ENCODE measurements at places on chromosomes 2 and 18.
A peak's percentile ranks its signal among the peaks of the same experiment; 100 is the strongest.

DNA sequence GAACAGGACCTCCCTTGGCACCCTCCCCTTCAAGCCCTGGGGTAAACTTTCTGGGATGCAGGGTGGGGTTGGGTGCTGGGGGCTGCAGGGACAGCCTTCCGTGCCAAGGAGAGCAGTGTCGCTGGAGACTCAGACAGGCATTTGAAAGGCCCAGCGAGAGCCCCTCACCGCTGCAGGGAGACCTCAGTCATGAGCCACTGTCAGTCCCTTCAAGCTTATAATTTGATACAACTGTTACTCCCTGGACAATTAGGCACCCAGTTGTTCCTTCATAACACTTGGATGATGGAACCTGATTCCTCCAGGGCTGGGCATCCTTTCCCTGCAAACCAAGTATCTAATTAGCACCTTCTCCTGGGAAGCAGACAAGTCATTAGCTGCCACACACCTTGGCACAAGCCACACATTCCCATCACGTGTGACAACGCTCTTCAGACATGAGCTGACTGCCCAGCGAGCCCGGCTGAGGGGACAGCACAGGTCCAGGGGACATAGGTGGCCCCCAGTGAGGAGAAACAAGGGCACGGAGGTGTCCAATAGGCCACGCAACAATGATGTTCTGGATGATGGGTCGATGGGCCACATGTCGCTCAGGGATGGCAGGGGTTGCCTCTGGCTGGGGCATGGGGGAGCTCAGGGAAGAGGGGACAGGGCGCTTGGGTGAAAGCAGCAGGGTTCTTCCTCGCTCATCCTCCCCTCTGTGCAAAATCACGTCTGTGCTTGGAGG lies 59.6 kb downstream of the KCNF1 start:
- DNase-seq, result no peak

- DNase-seq, result no peak
Measured at GRCh38 chr2:112161431-112162145, 23.4 kb downstream of the FBLN7 start.

- no peak for DNase-seq
Measured at GRCh38 chr18:32026491-32027086, 8.0 kb downstream of the RNF125 start.

- no peak for DNase-seq
Measured at GRCh38 chr2:173644146-173644545, 289.5 kb downstream of the CDCA7 start.

GRCh38 chr2:9328931-9329330 lies 94.4 kb downstream of the ITGB1BP1 start:
- no peak for DNase-seq

DNA sequence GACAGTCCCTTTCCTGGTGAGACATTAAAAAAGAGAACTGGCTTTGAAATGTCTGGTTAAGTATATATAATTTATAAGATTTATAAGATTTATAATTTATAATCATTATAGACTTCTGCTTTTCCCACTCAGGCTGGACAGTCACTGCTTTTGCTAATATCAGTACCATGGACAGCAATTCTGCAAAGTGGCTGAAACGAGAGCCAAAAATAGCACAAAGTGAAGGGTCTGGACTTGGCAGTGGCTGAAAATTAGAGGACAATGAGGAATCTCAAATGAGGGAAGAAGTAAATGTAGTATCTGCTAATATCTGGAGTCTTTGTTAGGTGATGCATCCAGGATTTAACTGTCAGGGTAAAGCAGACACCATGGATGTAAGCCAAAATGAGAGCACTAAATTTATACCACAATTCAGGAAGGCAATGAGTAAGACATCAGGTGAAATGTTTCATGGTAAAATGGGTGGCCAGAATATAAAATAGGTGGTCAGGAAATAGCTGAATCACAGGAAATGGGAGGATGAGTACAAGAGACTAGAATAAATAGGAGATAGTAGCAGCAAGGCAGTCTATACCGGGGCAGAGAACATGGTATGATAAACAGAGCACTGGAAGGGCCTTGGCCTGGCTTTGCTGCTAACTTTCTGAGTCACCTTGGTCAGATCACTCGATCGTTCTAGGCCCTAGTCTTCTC lies 39.6 kb upstream of the BOD1L2 start:
- DNase-seq, result no peak

DNA sequence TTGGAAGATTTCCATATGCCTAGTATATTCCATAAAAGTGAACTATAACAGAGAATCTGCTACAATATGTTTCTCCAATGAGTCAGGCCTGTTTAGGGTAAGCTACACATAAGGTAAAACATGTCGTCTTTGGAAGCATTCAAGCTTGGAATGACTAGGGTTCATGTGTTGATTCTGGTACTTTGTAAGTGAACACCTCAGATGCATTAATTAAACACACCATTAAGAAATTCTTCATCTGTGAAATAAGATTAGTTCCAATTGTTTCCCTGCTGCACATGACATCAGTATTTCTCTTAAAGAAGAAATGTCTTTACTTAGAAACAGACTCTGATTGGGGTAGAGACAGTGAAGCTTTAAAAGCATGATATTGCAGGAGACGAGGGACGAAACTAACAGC lies 461.1 kb upstream of the NXPH2 start:
- DNase-seq, result no peak

DNA sequence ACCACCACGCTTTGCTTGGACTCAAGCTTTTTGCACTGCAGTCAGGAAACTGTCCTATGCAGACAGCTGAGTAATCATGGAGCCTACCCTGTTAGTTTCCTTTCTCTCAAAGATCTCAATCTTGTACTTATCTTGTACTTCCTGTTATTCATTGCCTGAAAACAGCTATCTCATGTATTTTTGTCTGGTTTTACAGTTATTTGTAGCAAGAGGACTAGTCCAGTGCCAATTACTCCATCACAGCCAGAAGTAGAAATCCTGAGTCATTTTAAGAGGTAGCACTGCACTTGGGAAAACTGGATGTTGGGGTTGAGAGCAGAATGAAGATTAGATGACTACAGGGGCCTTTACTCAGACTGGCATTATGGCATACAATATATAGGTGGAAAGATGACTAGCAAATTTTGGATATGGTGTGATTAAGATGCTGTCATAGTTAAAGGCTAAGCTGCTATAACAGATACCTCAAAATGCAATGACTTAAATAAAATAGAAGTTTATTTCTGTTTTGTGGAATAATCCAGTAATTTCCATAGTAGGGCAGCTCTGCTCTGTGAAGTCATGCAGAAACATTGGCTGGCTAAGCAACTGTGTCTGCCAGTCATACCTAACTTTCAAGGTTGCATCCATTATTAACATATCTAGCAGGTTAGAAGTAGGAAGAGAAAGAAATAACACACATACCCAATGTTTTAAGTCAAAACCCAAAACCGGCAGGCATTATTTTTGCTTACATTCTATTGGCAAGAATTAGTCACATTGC lies 21.1 kb upstream of the CHMP3 start:
- DNase-seq, result peak; percentile 46

DNA sequence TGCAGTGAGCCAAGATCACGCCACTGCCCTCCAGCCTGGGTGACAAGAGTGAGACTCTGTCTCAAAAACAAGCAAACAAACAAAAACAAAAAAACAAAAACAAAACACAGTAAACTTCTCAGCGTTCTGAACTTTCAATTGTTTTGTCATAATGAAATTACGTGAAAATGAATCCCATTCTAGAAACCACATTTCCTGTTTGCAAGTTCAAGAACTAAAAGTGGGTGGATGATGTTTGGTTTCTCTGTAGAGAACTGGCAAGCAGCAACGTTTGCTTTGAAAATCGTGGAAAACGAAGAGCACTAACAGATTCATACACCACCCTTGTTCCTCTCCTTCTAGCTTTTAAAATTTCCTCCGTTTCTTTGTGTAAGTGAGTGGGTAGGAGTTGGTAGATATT lies 226.1 kb upstream of the LYPD1 start:
- DNase-seq, result no peak

DNA sequence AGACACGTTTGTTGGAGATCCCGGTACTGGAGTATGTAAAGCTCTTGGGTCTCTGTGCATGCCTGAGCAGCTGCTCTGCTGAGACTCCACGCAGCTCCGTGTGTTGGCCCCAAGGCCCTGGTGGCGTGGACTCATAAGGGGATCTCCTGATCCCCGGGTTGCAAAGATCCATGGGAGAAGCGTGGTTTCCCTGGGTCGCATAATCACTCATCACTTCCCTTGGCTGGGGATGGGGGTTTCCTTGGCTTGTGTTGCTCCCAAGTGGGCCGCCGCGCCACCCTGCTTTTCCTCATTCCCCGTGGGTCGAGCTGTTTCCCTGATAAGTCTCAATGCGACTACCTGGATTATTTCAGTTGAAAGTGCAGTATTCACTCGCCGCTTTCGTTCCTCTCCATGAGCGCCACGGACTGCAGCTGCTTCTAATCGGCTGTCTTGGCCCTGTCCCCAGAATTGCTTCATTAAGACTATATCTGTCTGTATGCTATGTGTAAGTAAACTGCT lies 76.0 kb downstream of the EPC2 start:
- DNase-seq, result no peak

- no peak for DNase-seq
Measured at GRCh38 chr2:174106736-174107135, 141.6 kb upstream of the SP3 start.

- no peak for DNase-seq
Measured at GRCh38 chr18:76866666-76867065, 44.3 kb downstream of the ZNF236 start.

- DNase-seq, result no peak
Measured at GRCh38 chr2:45138904-45139303, 129.7 kb upstream of the SIX2 start.

DNA sequence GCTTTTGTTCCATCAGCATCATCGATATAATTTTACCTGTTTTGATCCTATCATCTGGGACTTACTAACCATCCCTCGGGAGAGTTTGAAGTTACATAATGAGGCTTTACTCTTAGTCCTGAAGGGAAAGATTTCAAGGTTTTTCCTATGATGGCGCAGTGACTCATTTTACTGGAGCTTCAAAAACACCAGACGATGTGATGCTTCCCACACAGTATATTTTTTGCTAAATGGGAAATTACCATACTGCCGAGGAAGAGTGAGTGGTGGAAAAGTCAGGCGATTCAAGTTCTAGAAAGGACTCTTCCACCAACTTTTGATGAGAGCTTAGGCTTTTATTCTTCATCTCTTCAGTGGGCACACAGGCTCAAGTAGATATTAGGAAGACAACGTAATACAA lies 44.6 kb upstream of the GCG start:
- DNase-seq, result no peak

- DNase-seq, result no peak
Measured at GRCh38 chr2:97095661-97096060, 979 bp upstream of the FAHD2B start.

DNA sequence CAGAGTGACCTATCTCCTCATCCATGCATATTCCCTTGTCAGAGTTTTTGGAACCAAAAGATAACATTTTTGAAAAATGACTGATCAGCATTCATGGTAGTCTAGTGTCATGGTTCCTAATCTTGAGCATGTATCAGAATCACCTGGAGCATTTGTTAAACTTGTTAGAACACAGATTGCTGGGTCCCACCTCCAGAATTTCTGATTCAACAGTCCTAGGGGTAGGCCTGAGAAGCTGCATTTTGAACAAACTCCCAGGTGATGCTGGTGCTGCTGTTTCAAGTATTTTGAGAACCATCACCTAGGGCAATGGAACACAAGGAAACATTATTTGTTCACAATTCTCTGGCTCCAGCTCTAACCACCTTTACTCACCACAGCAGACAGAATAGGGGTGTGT lies 21.0 kb downstream of the TMEM200C start:
- DNase-seq, result no peak

DNA sequence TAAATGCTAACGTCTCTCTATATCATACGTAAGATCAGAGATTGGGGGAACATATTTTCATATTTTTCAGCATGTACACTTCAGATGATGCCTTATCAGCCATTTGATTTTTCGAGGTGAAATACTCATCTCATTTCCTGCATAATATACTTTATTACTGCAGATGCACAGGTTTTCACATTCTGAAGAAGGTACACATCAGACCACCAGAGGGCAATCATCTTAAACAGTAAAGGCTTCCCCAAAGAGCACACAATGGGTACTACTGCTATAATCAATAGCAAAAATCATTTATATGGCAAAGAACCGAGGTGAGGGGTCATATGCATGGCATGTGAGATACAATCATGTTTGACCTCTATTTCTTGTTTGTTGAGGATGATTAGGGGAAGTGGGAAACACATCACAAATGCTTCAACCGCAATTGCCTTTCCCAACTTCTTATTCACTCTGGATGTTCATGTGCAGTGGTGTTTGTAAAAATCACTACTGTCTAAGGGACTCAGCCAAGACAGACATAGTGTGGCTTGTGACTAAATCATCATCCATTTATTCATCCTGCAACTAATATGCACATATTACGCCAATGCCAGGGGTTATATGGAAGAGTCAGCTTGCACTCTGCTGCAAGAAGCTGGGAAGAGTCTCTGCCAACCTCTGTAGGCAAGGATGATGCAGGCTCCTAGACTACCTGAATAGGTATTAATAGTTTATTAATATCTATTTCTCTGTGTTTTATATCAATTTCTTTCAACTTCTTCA lies 118.7 kb downstream of the EPB41L3 start:
- DNase-seq, result peak; percentile 31

DNA sequence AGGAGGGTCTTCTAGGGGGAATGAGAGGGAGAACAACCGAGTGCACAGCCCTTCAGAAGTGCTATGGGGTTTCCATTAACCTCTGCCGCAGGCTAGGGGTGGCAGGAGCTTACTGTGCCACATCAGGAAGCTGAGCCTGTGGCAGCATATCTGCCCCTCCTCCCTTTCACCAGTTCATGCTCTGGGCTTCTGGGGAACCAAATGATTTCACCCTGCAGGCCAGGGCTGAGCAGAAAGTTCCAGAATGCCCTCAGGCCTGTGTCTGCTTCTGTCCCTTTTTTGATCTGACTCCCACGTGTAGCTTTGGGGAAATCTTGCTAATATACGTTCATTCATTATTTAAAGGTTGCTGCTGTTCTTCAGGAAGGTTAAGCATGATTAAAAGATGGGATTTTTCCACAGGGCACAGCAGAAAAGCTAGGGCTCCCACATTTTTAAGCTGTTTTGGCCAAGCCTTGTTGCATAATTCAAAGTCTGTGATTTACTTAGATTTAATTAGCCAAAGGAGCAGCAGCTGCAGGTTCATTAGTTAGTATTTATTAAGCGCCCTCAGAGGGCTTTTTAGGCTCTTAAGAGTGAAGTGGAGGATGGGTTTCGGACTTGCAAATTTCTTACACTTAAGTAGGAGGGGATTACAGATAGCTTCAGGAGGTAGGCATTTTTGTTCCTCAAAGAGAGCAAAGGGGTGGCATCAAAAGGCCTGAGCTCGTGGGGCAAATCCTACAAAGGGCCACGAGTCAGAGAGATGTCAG lies 10.2 kb downstream of the TMEM247 start:
- DNase-seq, result no peak

DNA sequence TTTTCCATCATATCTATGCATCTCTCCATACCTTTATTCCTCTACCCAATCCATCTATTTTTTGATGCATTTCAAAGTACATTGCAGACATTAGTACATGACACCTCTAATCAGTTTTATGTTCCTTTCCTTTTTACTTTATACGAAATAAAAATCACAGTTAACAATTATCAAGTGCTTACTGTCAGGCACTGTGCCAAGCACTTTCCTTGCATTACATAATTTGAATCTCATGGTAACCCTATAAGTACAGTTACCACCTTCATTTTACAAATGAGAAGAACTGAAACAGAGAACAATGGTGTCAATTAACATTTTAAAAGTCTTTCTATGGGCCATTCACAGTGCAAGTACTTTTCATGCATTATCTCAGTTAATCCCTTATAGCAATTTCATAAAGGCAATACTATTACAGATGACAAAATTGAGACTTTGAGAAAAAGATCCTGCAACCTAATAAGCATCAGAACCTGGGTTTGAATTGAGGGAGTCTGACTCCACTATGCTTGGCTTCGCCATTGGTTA lies 544.4 kb upstream of the TNP1 start:
- no peak for DNase-seq

GRCh38 chr18:50187659-50188058 lies 7.3 kb downstream of the MYO5B start:
- DNase-seq, result no peak

All from CD4-positive, alpha-beta memory T cell (primary cell).